CD4-positive, alpha-beta T cell treated with Interleukin-21 for 1 hour (primary cell): ENCODE measurements at places on chromosomes 4 and X.

DNA sequence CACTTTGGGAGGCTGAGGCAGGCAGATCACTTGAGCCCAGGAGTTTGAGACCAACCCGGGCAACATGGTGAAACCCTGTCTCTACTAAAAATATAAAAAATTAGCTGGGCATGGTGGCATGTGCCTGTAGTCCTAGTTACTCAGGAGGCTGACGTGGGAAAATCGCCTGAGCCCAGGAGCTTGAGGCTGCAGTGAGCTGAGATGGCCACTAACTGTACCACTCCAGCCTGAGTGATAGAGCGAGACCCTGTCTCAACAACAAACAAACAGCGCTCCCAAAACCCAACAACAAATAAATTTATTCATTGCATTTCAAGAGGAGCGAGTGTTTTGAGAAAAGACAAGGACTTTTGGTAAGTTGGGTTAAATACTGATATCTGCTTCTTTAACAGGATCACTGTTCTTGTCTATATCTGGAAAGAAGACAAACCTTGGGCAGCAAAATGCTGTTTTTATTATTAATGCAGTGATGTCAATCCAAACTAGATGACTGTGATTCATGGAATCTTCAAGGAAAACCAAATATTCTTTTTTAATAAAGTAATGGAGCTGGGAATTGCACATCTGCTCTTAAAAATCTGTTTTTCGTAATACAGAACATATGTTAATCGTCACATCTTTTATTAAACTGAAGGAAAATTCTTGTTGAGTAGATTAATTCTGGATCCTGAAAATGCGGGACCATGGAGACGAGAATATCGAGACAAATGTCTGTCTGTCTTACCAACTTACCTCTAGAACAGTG is 90.8 kb upstream of the LIMCH1 start:
- DNase-seq: no peak

DNA sequence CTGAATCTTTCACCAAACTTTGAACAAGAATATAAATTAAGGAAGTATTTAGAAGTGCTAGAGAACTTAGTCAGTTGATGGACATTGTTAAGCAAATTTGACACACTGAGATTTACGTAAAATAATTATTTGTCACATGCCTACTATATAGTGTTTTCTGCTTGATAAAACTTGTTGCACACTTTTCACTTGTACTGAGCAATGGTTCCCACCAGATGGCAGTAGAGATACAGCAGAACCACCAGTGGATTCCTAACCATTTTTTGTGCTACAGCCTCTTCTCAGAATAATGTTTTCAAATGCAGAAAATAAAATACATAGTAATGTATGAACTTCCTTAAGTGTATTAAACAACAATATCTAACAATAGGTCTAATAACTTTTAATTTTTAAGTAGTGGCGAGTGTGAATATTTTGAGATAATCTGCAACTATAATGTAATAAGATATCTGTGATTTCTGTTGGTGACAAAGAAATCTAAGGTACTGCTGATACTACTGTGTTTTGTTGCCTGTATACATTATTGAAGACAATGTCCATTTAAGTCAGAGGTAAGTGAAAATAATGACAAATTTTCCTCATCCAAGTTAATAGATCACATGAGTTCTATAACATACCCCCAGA is 81.2 kb downstream of the APOOL start:
- DNase-seq: peak; percentile 25

GRCh38 chrX:41542135-41542534 is 95.0 kb downstream of the NYX start:
- DNase-seq: no peak

GRCh38 chrX:17397074-17397473 is 22.1 kb downstream of the NHS start:
- DNase-seq: no peak

DNA sequence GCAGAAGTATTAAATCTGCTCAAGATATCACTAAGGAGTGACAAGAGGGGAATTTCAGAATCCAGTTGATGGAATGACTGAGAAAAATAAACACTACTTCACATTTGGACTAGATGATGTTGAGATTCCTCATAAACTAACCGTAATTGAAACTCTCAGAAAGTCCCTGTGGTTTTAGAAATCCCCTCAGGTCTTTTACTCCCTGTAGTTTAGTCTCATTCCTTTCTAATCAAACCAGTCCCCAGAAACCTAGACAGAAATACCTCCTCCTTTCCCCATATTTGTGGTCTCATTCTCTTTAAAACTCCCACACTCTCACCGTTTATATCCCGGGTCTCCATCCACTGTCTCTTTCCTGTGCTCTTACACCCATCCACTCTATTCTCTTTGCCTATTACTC is 15.0 kb upstream of the TLR1 start:
- no peak for DNase-seq

DNA sequence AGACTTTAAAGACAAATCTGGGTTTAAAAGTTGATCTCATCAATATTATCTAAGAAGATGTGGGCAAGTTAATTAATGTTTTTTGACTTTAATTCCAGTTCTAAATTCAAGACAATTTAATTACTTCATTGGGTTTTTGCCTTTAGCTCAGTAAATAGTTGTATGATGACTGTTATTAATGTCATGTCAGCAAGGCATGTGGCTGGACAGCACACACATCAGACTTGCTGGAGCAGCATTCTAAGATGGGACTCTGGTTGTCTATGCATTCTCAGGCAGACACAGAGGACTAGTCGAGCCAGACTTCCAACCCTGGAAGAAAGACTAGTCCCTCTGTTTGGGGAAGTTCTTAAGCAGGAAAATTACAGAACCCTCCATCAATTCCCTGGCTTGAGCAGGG is 180.7 kb upstream of the GK2 start:
- DNase-seq: no peak

- DNase-seq: no peak
Observed at GRCh38 chr4:118788911-118789310, 47.0 kb downstream of the SEC24D start.

DNA sequence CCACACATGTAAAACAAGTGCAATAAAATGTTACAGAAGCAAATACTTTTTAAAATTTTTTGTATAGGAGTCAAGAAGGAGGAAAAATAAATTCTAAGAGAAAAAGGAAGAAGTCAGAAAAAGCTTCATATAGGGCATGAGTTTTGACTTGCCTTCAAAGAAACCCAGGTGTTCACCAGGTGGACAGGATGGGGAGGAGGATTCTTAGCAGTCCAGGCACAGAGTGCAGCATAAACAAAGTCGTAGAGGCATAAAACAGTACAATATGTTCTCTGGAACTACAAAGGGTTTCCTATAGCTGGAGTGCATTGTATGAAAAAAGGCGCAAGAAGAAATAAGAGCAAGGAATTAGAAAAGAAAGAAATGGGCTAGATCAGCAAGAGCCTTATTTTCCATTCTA is 1.9 kb upstream of the SCFD2 start:
- DNase-seq: no peak

DNA sequence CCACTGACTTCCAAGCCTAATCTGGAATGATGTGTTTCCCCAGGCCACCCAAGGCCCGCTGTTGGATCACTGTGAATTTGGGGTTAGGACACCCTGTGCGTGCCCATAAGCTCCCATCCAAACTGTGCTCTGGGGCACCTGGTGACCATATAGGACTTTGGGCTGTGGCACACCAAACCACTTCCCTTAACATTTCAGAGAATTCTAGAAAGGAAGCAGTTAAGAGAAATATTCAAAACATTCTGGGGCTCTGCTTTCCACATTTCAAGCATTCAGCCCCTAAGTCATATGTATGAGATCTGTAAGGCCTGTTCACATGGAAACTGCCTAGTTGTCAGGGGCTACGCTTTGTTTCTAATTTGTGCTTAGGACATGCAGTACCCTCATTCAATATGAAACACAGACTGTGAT is 14.4 kb downstream of the VGLL1 start:
- DNase-seq: peak; percentile 22

DNA sequence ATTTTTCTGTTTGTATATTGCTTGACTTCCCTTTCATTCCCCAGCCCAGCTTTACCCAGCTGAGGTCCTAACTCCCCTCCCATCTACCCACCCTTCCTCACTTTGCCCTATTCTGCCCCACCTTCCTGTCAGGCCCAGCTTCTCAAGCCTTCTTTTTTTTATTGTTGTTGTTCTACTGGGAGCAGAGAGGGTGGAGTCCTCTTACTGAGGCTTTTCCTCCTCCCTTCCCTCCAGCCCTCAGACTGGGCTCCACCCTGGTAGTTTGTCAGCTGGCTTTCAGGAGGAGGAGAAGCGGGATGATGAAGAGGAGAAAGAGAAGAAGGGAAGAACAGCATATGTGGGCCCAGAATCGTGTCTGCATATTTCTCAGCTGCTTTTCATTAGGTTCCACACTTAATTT is 3.2 kb upstream of the KLF8 start:
- DNase-seq: no peak

DNA sequence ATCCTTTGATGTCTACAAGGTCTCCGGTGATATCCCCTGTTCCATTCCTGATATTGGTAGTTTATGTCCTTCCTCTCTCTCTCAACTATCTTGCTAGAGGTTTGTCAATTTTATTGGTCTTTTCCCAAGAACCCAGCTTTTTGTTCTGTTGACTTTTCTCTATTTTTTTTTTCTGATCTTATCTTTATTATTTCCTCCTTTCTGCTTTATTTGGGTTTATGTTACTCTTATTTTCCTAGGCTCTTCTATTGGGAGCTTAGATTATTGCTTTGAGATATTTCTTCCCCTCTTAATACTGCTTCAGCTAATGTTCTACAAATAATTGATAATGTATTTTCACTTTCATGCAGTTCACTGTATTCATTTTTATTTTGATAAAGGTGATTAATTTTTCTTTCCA is 44.2 kb downstream of the EIF2S3 start:
- DNase-seq: no peak

DNA sequence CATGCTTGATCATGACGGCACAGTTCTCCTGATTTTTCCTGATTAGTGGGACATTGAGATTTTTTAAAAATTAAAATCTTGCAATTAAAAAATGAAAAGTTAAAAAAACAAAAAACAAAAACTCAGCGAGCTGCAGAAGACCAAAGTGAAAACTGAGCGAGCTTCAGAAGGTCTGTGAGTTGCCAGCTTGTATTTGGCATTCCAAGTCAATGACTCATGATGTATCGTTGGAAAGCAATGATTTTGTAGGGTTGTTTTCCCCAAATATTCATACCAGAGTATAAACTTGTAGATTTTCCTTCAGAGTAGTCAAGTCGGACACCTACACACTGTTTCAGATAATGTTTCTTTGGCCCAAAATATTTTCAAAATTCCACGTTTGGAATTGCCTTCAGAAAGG is 76.9 kb downstream of the LRRC66 start:
- no peak for DNase-seq

GRCh38 chr4:579543-580175 is 3.6 kb upstream of the TMEM271 start:
- DNase-seq: no peak
